H1 (cell line): ENCODE measurements at places on chromosomes 1 and 21.

DNA sequence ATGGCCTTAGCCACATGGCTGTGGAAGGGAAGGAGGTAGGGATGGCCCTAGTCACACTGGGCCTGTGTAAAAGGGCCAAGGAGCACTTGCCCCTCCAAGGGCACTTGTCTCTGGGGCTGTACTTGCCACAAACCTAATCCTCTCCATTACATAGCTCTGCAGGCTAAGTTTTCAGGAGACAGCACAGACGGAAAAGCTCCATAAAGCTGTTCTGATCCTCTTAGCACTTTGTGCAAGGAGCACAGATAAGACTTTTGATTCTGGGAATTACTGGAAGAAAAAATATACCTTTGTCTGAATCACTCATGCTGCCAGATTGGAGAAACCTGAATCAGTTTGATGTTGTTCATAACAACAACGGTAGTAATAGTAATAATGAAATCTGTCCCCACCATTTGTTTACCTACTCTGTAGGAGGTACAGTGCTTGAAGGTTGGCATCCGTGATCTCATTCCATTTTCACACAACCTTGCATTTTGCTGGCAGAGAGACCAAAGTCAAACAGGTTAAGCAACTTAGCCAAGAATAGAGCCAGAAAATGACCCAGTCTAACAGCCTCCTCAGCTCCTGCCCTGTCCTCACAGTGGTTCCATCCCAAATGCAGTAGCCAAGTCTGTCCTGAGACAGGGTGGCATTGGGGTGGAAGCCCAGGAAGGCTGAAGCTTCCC is 207.1 kb downstream of the ROR1 start:
- no peak overlapping the region for H3K27ac ChIP-seq
- H3K27me3 ChIP-seq, result no peaks in the 10 kb centered on the region

DNA sequence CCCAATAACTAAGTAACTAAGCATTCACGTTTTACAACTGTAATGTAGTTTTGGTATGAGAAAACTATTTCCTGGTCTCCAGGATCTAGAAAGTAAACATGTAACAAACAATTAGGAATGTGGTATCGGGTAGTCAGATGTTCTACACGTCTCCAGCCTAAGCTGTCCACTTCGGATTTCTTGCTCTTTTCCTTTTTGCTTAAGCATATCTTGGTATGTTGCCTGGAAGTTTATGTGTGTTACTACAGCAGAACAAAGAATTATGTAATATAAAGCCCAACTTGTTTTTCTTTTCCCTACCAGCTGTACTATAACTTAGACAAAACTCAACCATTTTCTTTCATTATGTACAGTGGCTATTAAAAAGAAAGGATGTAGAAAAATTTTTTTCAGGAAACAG is 20.4 kb upstream of the WARS2 start:
- peaks cover 10% of the 10 kb centered on the region for H3K36me3 ChIP-seq
- no peaks in the 10 kb centered on the region for H3K27me3 ChIP-seq
- no peak overlapping the region for H3K27ac ChIP-seq
- no peak for DNase-seq

GRCh38 chr1:64215576-64215975 is 12.2 kb downstream of the UBE2U start:
- no peaks in the 10 kb centered on the region for H3K27me3 ChIP-seq
- no peaks in the 10 kb centered on the region for H3K36me3 ChIP-seq
- H3K4me1 ChIP-seq, result no peaks in the 10 kb centered on the region

DNA sequence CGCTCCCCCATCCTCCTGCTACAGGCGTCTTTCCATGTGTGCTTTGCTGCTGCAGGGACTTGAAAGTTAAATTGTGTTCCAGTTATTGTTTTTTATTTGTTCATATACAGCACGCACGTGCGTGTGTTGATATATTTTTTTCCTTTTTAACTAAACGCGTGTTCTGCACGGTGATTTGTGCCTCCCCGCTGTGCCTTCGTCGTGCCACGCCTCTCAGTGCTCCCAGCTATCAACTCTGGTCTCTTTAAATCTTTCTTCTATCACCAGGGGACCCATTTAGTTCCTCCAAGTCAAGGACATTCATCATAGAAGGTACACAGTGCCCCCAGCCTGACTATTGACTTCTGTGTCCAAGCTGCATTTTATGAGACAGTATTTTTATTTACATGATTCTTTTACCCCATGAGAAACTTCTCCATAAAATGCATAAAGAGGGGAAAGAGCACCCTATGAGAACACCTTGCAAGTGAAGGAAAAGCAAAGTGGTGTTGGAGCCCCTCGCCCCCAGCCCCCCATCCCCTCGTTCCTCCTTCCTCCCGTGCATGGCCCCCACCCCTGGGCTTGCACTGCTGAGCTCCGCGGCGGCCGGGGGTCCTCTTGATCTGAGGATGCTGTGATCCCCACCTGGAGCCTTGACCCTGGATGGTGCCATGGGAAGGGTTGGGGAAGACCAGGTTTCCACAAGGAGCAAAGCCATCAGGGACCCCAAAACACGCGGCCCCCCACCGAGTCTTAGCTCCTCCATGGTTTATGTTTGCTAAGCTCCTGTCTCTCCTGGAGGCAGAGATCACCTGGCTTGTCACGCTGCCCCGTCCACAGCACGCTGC is 45.5 kb downstream of the KCNAB2 start:
- H3K27me3 ChIP-seq, result no peaks in the 10 kb centered on the region
- DNase-seq, result no peak
- no peak overlapping the region for H3K4me3 ChIP-seq
- no peaks in the 10 kb centered on the region for H3K36me3 ChIP-seq
- H3K27ac ChIP-seq, result no peak overlapping the region

DNA sequence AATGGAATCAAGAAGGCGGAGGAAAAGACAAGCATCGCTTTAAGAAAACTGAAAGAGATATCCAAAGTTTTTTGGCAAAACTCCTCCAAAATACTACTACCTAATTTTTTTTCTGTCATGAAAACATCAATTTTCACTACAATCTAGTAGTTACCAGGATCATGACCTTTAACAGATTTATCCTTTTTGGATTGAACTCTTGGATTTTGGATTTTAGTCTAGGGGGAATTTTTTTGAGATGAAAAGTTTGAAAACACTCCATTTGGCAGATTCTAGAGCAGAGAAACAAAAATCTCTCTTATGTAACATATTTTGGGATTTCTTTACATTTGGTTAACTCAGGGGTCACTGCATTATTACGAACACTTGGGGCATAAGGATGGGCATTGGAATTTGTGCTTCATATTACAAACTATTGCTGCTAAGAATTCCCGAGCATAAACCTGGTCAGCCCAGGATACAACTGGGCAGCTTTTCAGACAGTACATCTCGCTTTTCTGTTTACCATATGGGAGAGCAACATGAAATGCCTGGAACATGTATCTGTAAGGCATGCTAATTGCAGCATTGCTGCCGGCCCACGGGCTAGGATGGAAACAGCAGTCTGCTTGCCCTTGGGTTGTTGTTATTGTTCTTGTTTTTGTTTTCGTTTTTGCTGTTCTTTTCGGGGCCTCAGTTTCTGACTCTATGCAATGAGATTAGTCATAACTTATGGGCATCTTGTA is 264.3 kb downstream of the RHOU start:
- no peaks in the 10 kb centered on the region for H3K27me3 ChIP-seq
- no peaks in the 10 kb centered on the region; the same call in 1 of the 2 replicates for H3K4me1 ChIP-seq
- no peak for DNase-seq
- H3K27ac ChIP-seq, result no peak overlapping the region
- no peaks in the 10 kb centered on the region for H3K36me3 ChIP-seq

GRCh38 chr1:45887156-45887842 is 83.9 kb downstream of the MAST2 start:
- H3K36me3 ChIP-seq, result no peaks in the 10 kb centered on the region
- no peaks in the 10 kb centered on the region for H3K27me3 ChIP-seq
- H3K4me3 ChIP-seq, result no peak overlapping the region
- no peak for DNase-seq
- H3K4me1 ChIP-seq, result no peaks in the 10 kb centered on the region

- H3K36me3 ChIP-seq, result no peaks in the 10 kb centered on the region
- no peak within 1 kb of the TSS for H3K27ac ChIP-seq
- H3K4me3 ChIP-seq, result no peak within 1 kb of the TSS
- DNase-seq, result peak; percentile 65
These were observed at the start of gene SELL for GRCh38 chr1:169711469-169712308. Gene SELL, minus strand, starts transcription at chr1:169711620. Its CDS starts 122 bp downstream, at chr1:169711498.

- no peaks in the 10 kb centered on the region for H3K4me1 ChIP-seq
- H3K27me3 ChIP-seq, result no peaks in the 10 kb centered on the region
- H3K4me3 ChIP-seq, result no peak overlapping the region
These were observed 675.7 kb upstream of the CHRM3 start for GRCh38 chr1:238710697-238711096.

- peaks cover 10% of the 10 kb centered on the region for H3K36me3 ChIP-seq
- no peaks in the 10 kb centered on the region for H3K4me1 ChIP-seq
- no peak for DNase-seq
- H3K4me3 ChIP-seq, result no peak overlapping the region
These were observed 34.4 kb downstream of the STX6 start for GRCh38 chr1:180988253-180988752.

DNA sequence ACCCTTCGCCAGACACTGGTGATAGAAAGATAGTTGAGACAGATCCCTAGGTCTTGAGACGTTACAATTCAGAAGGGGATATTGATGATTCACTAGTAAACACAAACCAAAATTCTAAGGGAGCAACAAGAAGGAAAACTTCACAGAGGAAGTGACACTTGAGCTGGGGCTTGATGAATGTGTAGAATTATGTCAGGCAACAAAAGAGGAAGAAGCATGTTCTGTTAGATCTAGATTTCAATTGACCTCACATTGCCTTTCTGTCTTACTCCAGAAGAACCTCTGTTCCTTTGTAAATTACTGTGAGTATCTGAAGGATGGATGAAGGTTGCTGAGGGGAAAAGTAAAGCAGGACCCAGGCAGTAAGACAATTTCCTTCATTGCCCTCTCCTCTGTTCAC is 328.2 kb downstream of the KCTD3 start:
- H3K36me3 ChIP-seq, result no peaks in the 10 kb centered on the region
- no peak for DNase-seq
- no peaks in the 10 kb centered on the region for H3K4me1 ChIP-seq
- H3K27ac ChIP-seq, result no peak overlapping the region
- no peaks in the 10 kb centered on the region for H3K27me3 ChIP-seq
- H3K4me3 ChIP-seq, result no peak overlapping the region

GRCh38 chr1:223260712-223261111 is 103.3 kb downstream of the SUSD4 start:
- no peaks in the 10 kb centered on the region; the same call in 1 of the 2 replicates for H3K27me3 ChIP-seq
- H3K4me3 ChIP-seq, result no peak overlapping the region
- DNase-seq, result no peak
- no peaks in the 10 kb centered on the region for H3K36me3 ChIP-seq
- no peak overlapping the region for H3K27ac ChIP-seq

DNA sequence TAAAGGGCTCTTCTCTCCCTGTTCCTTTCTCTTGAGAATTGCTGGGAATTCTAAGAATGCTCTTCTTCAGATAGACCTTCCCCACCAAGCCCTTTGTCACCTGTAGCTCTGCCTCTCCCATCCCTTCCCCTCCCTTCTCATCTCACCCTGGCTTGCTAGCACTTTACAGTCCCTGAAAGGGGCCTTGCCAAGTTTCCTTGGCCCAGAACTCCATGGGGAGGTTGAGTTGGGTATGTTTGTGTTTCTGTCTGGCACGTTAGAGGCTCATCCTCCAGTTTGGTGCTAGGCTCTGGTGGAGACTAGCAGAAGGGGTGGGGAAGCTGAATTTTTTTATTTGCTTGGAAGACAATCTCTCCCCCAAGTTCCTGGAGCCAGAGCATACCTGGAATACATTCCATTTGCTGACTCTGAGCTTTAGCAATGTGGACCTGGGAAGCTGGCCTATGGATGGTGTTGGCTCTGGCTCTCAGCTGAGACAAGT is 4.9 kb downstream of the CGN start:
- no peak for DNase-seq
- H3K4me3 ChIP-seq, result no peak overlapping the region
- peaks cover 24% of the 10 kb centered on the region for H3K36me3 ChIP-seq

GRCh38 chr1:43990271-43991199 is 864 bp upstream of the CCDC24 start:
- peaks cover 4% of the 10 kb centered on the region; the same call in 1 of the 2 replicates for H3K4me1 ChIP-seq
- H3K4me3 ChIP-seq, result peak overlapping the region; percentile 69
- H3K36me3 ChIP-seq, result no peaks in the 10 kb centered on the region
- DNase-seq, result no peak

- H3K36me3 ChIP-seq, result no peaks in the 10 kb centered on the region
- H3K4me1 ChIP-seq, result peaks cover 8% of the 10 kb centered on the region
- H3K27ac ChIP-seq, result no peak overlapping the region
- H3K4me3 ChIP-seq, result peak overlapping the region; percentile 64
These were observed 1.2 kb downstream of the LMOD1 start for GRCh38 chr1:201945157-201945556.

GRCh38 chr21:27412530-27412929 is 445.6 kb upstream of the ADAMTS5 start:
- no peaks in the 10 kb centered on the region for H3K4me1 ChIP-seq
- no peak for DNase-seq
- no peak overlapping the region for H3K27ac ChIP-seq
- no peaks in the 10 kb centered on the region for H3K27me3 ChIP-seq
- H3K4me3 ChIP-seq, result no peak overlapping the region

- H3K4me1 ChIP-seq, result no peaks in the 10 kb centered on the region
- H3K27ac ChIP-seq, result no peak overlapping the region
- no peaks in the 10 kb centered on the region for H3K27me3 ChIP-seq
- no peak overlapping the region for H3K4me3 ChIP-seq
These were observed 12.7 kb downstream of the CSF1 start for GRCh38 chr1:109923131-109923945.

GRCh38 chr1:82646336-82646735 is 845.6 kb downstream of the ADGRL2 start:
- no peak for DNase-seq
- H3K4me1 ChIP-seq, result peaks cover 4% of the 10 kb centered on the region; the same call in 1 of the 2 replicates
- H3K36me3 ChIP-seq, result no peaks in the 10 kb centered on the region

DNA sequence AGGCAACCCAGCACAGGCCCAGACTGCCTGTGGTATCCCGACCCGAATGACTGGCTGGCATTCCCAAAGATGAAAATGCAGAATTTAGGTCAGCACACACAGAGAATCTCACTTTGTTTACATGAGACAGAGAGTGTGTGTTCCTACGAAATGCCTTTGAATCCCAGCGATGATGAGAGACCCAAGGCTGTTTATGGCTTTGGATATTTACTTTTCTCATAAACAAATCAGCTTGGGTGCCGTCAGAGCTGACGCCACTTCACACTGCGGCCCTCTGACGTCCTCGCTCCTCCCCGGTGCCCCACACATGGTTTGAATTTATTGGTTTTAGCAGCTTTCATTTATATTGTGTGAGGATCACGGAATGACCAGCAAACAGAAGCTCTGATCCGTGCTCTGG is 18.7 kb downstream of the TRABD2B start:
- H3K4me3 ChIP-seq, result no peak overlapping the region
- H3K27ac ChIP-seq, result no peak overlapping the region
- H3K36me3 ChIP-seq, result no peaks in the 10 kb centered on the region
- DNase-seq, result no peak
- H3K4me1 ChIP-seq, result peaks cover 5% of the 10 kb centered on the region
